ENCODE measurements at places on chromosomes 1 and 21.

DNA sequence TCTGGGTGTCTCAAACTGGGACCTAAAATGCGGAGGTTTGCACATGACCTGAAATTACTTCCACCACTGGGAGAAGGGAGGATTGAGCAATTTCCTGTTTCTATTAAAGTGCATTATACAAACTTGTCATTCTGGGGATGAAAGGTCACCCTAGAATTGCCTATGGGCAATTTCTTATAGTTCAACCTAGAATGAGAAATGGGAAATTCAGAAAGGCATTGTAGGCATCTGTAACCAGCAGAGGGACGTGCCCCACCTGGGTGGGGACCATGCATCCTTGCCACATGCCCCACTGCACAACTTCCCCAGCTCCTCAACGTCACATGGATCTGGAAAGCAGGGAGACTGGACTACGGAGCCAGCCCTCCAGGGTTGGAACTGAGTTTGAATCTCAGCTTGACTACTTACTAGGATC is 47.0 kb downstream of the MRPL39 start:
- no peak for DNase-seq

- DNase-seq = no peak
Observed at GRCh38 chr1:176843352-176844297, 320.9 kb downstream of the ASTN1 start.

DNA sequence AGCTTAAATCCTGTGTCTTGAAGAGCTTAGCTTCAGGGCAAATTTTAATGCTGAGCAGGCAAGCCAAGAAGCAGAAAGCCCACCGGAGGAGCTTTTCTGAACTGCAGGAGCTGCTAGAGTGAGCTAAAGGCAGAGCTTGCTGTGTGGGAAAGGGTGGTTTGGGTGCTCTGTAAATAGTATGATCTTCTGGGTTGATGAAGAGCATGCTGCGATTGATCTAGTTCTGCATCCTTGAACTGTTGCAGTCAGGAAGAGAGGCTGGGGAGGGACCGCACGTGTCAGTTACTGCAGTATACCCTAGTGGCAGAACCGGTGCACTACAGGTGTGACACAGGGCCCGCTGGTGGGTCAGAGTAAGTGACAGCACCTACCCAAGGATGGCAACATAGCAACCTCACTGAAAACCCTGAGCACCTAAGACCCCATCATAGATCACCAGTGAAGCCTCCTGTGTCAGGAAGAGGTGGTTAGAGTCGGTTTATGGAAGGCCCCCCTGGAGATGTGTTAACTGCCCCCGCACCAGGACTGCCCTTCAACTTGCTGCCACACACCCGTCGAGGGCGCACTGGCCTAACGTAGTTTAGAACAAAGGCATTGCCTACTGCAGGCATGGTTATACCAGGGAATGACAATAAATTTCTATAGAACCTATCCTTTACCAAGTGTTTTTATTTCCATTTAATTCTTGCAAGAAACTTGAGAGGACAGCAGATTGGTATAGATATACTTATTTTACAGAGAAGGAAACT is 146.0 kb upstream of the KIAA0040 start:
- DNase-seq = no peak

DNA sequence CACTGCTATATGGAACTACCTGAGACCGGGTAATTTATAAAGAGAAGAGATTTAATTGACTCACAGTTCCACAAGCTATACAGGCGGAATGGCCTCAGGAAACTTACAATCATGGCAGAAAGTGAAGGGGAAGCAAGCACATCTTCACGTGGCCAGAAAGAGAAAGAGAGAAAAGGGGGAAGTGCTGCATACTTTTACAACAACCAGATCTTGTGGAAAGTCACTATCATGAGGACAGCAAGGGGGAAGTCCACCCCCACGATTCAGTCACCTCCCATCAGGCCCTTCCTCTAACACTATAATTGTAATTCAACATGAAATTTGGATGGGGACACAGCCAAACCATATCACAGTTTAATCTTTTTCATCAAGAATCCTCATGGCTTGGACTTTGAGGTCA is 339.2 kb upstream of the AJAP1 start:
- no peak for DNase-seq

- no peak for DNase-seq
Observed at GRCh38 chr1:197467881-197468280, 199.8 kb downstream of the CRB1 start.

DNA sequence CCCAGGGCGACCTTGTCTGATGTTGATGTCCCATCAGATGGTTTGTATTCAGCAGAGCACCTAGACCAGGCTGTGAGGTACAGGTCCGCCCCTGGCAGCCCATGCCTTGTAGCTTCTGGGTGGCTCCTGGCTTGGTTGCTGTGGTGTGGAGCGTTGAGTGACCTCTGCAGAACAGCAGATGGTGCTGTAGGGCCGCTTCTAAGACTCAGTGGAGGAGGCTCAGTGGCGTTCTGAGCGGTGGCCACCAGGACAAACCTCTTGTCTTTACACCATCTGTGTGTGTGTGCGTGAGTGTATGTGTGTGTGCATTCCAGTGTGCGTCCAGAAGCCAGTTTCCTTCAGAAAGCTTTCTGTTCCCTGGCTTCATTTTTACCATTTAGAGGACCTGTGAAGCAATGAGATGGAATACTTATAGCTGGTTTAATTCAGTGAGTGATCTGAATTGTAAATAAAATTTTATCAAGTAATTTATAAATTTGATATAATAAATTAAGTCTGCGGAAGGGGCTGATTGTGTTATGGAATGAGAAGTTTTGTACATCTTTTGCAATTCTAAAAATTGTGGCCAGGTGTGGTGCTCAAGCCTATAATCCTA is 66.1 kb downstream of the ADARB1 start:
- DNase-seq = no peak

- DNase-seq = no peak
Observed at GRCh38 chr1:17186216-17186909, 18.6 kb upstream of the PADI1 start.

- DNase-seq = no peak
Observed at GRCh38 chr1:158013840-158014730, 20.6 kb downstream of the KIRREL1 start.

DNA sequence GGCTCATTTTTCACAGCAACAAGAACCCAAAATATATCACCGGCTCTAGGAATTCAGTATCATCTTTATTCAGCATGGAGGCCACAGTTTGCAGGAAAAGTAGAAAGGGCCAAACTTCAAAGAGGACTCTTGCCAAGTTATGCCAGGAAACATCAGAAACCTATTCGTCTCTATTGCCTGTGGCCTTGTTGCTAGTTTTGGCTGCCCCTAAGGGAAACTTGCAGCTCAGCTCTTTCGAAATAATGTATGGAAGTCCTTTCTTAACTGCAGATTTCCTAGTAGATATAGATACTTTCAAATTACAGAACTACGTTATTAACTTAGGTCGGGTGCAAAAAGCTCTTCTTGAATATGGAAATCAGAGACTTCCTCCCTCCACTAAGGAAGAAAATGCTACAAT is 4.2 kb upstream of the NENF start:
- no peak for DNase-seq

GRCh38 chr1:9869831-9870251 is 40.2 kb downstream of the CTNNBIP1 start:
- no peak for DNase-seq

DNA sequence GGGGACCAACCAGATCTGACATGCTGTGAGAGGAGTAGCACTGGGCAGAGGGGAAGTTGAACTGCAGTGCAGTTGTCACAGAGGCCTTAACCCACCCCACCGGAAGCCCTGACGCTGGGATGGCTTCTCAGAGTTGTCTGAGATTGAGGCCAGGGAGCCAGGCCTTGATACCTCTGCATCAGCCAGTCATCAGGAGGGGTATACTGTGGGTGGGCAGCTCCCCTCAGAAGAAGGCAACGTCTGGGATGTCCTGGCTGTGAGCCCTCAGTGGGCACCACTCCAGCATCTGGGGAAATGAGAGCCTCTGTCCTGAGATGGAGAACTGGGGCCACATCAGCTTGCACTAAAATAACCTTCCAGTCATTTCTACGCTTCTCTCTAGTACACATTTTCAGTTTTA is 47.9 kb upstream of the BCAR3 start:
- DNase-seq = no peak

DNA sequence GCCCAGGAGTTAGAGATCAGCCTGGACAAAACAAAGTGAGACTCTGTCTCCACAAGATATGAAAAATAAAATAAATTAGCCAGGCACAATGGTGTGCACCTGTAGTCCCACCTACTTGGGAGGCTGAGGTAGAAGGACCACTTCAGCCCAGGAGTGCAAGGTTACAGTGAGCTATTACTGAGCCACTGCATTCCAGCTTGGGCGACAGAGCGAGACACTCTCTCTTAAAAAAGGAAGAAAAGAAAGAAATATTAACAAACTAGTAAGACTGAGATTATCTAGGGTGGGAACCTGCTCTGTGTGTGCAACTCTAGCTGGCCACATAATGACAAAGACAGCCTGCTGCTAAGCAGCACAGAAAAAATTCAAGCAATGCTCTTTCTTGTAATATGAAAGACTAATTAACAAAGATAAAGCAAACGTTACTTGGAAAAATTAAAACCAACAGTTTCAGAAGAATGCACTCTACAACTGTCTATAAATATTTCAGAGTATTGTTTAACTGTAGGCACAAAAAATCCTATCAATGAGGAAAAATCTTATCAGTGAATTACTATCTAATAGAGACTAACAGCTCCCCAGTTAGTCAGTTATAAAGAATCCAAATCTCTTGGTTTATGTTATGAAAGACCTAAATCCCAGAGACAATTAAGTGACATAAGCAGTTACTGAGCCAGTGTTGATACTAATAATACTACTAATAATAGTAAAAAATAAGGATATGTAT is 74.5 kb downstream of the ENAH start:
- DNase-seq = no peak

- no peak for DNase-seq
Observed at GRCh38 chr1:67586596-67586995, 98.4 kb upstream of the GADD45A start.

- no peak for DNase-seq
Observed at GRCh38 chr1:213820362-213821149, 167.2 kb upstream of the PROX1 start.

GRCh38 chr1:228351850-228352249 is 54.8 kb downstream of the TRIM11 start:
- no peak for DNase-seq

- DNase-seq = no peak
Observed at GRCh38 chr1:96361961-96362360, 359.6 kb upstream of the PTBP2 start.

DNA sequence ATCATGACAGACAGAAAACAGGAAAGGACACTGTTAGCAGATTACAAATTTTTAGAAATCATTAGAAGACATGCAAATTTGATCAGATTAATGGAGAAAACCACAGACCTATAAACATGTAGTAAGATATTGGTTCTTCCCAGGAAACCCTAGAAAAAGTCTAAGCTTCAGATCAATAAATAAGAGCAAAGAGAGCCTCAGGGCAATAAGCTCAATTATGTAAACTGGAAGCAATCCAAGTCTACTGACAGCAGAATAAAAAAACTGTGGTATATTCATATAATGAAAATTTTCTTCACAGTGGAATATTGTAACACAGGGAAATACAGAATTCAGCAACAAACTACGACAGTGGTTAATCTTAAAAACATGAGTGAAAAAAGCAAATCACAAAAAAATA is 36.3 kb downstream of the NRDC start:
- no peak for DNase-seq

DNA sequence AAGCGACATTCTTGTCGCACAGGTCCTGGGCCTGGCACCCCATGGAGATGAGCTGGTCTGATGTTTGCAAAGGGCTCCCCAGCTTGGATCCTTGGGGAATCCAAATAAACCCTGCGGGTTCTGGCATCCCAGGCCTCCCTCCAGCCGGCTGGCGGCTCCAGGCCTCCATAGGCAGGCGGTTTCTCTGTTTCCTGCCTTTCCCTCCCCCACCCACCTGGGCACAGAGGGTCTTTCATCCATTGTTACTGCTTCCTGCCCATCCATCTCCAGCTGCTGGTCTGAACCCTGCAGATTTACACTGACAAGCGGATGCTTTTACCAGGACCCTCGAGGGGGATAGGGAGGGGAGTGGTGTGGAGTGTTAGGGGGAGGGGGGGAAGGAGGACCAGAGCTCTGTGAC is 39.1 kb upstream of the ID3 start:
- no peak for DNase-seq

- DNase-seq = no peak
Observed at GRCh38 chr21:46126309-46127238, 28.7 kb downstream of the COL6A2 start.

DNA sequence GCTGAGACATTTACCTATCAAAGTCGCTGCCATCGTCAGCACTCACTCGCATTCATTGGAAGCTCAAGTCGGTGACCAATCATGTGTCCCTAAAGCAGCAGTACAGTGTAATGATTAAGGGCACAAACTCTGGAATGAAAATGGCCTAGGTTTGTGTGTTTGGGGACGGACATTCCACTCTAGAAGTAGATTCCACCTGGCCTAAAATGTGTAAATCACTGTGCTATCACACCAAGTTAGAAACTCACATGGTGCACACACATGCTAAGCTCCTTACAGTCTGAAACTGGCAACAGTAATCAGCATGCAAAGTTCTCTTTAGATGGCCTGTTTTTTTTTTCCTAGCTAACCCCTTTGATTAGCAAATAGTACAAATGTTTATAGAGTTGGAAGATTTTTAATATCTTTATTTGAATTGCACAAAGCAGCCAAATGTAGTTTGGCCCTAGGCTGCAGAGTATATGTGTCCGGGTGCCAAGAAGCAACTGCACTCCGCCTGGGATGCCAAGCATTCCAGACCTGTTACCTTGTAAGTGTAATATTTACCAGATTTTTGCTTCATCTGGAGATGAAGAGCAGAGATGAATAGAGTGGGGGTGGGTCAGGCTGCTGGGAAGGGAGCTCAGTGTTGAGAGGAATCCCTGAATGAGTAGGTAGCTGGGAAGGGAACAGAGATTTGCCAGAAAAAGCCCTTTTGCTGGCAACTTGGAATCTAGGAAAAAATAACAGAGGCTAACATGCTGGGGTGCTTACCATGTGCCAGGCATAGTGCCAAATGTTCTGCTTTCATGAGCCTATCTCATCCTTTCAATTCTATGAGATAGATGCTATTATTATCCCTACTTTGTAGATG is 35.2 kb downstream of the TGFB2 start:
- no peak for DNase-seq

Measured in thoracic aorta (tissue), 2 donors.